BJ (cell line): ENCODE measurements at places on chromosomes 6 and 20.

GRCh38 chr20:46488451-46488850, 24.9 kb downstream of the ZNF334 start:
- DNase-seq, result no peak

DNA sequence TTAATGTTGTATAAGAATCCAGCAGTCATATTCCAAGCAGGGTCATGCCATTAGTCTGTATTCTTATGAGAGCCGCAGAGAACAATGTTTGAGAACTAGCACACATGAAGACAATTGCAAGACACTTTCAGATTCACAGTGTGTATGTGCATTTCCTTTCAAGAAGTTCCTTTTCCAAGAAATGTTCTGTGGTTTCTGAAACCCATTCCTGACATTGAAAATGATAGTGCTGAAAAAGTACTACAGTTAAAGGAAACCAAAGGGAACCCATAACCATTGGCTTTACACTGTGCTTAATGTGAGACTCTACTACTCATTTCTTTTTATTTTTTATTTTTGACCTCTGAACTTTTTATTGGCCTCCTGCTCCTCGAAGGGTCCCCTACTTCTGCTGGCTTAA, 4.2 kb upstream of the CALHM6 start:
- no peak for DNase-seq

GRCh38 chr6:148693882-148694484, 52.8 kb upstream of the UST start:
- DNase-seq, result no peak

GRCh38 chr6:5996714-5997419, 9.9 kb downstream of the NRN1 start:
- no peak for DNase-seq

DNA sequence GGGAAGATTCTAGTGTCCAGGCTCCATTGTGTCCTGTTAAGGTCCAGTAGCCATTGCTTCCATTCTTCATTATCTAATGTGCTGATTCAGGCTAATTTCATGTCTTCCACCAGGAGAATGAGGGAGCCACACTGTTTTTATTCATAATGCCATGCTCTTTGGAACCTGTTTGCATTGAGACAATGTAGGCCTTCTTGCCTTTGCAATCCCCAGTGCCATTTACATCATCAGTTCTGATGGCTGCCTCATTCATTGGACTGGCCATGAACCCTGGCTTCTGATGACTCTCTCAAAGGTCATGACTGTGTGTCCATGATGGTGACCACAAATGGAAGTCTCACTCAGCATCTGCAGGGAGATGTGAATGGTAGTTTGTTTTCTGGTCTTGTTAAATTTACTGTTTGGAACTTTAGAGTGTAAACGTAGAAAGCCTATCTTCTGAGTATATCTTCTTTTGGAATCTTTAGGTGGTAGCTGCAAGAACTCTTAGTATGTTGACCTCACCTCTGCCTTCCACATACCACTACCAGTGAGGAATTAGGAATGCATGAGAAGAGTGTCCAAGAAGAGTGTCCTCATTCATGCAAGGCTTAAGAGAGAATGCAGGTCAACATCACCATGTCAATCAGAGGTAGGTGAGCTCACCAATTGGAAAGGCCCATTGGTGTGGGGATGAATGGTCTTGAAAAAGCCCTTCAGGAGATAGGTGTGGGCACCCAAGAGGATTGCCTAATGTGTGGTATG, 42.9 kb upstream of the ZFP64 start:
- no peak for DNase-seq

GRCh38 chr20:9200196-9200595, 131.3 kb downstream of the PLCB4 start:
- no peak for DNase-seq

GRCh38 chr6:68391953-68392352, 243.1 kb upstream of the ADGRB3 start:
- DNase-seq, result no peak

DNA sequence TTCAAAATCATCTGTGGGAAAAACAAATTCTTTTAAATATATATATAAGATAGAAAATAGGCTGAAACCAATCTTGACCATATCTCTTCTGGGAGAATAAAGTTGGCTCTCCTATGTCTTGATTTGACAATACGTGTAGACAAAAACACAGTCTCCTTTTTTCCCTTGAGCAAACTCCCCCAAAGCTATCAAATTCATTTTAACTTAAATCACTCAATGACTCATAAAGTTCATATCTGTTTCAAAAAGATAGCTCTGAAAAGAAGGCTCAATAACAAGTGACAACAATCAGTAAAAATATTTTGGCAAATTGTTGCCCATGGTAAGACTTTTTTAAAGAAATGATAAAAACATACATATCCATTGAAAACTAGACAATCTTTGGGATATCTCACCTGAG, 236.0 kb upstream of the TENT5A start:
- DNase-seq, result no peak

DNA sequence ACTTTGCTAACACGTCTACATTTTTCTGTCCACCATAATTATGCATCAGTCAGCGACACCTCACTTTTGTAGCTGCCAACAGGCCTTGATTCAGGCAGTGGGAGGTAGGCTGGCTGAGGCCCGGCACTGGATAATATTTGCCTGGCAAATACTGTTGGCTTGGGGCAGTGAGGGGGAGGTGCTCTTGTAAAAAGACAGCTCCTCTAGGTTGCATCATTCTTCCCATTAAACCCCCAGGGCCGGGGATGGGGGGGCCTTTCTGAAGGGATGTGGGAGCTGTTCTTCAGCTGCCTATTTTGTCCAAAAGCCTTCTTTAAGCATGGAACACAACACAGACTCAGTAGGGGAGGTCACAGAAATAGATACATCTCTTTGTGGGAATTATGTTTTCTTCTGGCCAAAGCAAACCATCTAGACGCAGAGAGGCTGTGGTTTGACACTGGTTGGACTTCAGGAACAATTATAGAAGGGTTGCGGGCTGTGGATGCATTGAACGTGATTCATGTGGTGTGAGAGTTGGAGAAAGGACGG, 338.3 kb upstream of the NT5E start:
- no peak for DNase-seq

DNA sequence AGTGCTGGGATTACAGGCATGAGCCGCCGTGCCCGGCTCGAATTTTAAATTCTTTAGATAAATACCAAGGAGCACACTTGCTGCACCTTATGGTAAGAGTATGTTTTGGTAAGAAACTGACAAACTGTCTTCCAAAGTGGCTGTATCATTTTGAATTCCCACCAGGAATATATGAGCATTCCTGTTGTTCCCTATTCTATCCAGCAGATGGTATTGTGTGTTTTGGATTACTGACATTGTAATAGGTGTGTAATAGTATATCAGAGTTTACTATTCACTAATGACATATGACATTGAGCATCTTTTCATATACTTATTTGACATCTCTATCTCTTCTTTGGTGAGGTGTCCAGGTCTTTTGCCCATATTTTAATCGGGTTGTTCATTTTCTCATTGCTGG, 40.5 kb downstream of the TGM6 start:
- no peak for DNase-seq

DNA sequence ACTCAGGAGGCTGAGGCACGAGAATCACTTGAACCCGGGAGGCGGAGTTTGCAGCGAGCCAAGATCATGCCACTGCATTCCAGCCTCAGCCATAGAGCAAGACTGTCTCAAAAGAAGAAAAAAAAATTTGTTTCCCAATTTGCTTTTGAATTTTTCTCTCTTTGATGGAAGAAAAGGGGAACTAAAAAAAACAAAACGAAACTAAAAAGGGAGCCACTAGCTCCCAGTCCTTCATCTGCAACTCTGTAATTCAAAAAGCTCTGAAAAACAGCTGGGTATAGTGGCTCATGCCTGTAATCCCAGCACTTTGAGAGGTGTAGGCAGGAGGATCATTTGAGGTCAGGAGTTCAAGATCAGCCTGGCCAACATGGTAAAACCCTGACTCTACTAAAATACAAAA, 9.5 kb downstream of the OVOL2 start:
- no peak for DNase-seq

DNA sequence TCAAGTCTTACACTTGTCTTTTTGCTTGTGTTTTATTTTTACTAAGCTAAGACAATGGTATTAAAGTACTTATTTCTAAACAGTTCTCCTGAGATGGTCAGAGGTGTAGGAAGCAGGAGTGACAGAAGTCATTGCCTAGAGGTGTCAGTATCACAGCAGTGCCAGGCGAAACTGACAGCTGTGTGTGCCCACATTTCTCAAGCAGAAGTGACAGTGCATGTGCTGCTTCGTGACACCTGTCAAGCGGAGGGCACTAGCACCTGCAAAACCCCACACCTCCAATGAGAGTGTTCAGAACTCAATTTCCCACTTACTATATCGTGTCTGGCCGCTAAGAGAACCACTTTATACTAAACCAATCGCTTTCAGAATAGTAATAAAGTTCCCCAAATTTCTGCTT, 82.8 kb downstream of the SLC23A2 start:
- DNase-seq, result no peak

GRCh38 chr6:16198061-16198705, 40.2 kb upstream of the GMPR start:
- no peak for DNase-seq
